Lower leg skin (tissue), 4 donors: ENCODE measurements at places on chromosomes 5 and 9. TPM values are rescaled to one million over a fixed set of nuclear protein-coding genes. Genes with fewer than 3 reads are reported as not detected.

- DNase-seq: peak; percentile 76
Measured at GRCh38 chr5:1293416-1294205, 1.3 kb downstream of the TERT start.

DNA sequence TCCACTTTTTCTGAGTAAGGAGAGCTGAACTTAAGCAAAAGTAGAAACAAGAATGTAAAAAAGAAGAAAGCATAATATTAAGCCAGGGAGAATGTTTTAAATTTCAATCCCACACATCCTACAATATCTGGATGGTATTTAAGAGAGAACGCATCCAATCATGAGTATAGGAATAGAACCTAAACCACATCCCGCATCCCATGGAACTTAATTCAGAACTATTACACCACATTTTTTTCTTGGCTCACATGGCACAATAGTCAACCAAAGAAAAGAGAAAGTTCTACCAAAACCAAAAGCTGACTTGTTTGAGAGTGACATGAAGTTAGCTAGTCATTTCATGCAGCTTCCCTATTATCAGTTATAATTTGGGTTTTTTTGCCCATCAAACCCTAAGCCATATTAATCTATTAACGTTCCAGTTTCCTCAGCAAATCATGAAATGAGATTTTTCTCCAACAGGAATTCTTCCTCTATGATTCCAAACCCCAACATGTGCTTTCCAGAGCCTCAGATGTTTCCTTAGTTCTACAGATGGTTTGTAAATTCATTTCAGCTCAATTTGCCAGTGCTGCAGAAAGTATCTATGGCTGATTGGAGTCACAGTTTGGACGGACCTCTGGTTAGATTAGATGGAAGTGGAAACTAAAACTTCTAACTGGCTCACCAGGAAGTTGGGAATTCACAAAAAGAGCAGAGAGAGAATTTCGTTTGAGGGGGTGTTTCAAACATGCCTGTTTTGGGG is 22.5 kb downstream of the ADAMTSL1 start:
- no peak for DNase-seq

- no peak for DNase-seq
Measured at GRCh38 chr5:101677961-101678360, 618.1 kb downstream of the SLCO4C1 start.

DNA sequence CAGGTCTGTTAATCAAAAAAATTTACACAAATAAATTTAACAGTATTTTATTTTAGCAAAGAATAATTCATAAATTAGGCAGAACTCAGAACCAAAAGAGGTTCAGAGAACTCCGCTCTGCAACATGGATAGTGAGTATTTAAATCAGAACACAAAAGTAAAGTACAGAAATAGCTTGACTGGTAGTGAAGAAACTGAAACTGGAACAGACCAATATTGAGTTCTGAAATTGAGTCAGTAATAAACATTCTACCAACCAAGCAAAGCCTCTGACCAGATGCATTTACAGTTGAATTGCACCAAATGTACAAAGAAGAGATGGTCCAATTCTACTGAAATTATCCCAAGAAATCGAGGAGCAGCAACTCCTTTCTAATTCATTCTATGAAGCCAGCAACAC is 1542.8 kb downstream of the EFNA5 start:
- no peak for DNase-seq

DNA sequence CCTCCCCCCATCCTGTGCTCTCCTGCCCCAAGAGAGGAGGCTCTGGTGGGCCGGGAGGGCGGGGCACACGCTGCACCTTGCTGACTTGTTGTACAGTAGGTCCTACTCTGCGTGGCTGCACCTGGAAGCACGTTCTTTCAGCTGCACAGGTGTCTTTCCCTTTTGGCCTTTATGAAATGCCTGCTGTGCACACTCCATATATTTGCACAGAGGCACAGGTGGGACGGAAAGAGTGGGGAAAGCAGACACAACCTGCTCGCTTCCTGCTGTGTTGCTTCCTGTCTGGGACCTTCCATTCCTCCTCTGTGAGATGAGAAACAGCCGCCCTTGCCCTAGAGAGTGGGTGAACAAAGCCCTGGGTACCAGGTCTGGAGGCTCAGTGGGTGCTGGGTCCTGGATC is 4.8 kb downstream of the USP20 start:
- no peak for DNase-seq

- no peak for DNase-seq
Measured at GRCh38 chr9:100401042-100401441, 25.9 kb upstream of the MSANTD3 start.

PPP2R2B gene
- total RNA-seq: 4.7 TPM

PCDHB5 gene
- total RNA-seq: not detected
